Glomerular endothelial cell (primary cell): ENCODE measurements at places on chromosomes 7 and 10.

DNA sequence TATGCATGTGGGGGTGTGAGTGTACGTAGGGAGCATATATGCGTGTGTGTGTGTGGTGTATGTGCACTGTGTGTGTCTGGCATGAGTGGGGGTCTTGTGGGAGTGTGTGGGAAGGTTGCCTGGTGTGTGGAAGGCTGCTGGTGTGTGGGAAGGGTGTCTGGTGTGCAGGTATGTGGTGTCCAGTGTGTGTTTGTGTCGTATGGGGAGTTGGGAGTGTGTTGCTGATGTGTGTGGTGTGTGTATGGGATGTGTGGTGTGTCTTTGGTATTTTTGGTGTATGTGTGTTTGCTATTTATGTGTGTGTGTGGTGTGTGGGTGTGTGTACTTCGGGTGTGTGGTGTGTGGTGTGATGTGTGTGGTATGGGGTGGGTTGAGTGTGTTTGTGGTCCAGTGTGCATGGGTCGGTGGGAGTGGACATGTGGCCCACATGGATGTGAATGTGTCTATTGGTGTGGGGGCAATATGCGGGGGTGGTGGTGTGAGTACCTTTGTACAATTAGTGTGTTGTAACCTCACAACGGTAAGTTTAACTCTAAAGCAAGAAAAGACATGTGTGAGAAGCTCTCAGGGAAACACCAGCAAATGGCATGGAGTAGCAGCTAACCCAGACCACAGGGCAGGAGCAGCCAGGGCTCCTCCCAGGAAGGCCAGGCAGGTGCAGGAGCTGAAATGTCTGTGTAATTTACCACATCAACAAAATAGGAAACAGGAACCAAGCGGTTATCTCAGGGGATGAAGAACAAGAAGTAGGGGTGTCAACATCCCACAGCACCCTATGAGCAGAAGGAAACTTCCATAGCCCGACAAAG lies 11.9 kb downstream of the ANTXRL start:
- no peak for DNase-seq

DNA sequence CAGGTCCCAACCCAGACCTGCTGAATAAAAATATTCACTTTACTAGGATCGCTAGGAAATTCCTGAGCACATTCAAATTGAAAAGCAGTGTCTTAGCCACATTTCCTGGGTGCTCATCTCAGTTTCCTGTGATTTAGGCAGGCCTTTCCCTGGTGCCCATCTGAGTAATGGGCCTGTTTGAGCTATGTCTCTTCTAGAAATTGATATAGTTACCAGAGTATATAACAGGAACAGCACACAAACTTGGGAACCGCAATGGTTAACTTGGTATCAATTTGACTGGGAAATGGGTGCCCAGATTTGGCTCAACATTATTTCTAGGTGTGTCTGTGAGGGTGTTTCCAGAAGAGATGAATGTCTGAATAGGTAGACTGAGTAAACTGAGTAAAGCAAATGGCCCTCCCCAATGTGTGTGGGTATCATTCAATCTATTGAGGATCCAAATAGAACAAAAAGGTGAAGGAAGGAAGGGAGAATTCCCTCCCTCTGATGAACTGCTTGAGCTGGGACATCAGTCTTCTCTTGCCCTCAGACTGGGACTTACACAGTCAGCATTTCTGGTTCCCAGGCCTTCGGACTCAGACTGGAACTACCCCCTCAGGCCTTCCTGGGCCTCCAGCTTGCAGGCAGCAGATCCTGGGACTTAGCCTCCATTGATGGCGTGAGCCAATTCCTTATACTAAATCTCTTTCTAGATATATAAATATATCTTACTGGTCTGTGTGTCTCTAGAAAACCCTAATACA lies 99.1 kb downstream of the CCDC71L start:
- DNase-seq = no peak

GRCh38 chr7:94779861-94780260 lies 123.9 kb upstream of the SGCE start:
- DNase-seq = no peak

GRCh38 chr7:44922351-44922694 lies 37.0 kb upstream of the PURB start:
- no peak for DNase-seq

DNA sequence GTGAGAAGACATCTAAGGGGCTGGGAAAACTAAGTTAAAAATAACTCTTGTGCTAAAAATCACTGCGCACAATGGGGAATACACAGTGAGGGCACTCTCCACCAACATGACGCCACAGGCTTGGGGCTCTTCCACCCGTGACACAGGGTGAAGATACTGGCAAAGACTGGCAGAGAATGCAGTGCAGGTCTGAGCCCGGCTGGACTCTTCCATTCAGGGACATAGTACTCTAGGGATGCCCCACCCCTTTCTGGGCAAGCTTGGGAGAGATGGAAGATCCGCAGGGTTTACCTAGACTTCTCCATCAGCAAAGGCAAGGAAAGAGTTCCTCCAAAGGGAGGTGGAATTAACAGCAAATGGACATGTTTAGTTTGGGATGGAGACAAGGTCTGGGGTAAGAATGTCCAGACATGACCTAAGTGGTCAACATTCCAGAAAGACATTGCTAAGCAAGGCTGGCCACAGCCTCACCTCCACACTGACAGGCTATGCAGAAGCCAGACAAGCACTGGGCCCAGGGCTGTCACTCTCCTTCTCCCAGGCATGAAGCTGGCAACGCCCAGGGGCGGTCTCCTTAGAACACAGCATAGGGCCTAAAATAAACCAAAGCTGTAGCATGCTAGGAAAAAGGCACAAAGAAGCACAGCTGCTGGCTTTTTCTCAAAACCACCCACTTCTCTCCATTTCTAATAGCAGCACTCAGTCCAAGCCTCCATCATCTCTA lies 28.1 kb downstream of the XPNPEP1 start:
- DNase-seq = no peak

DNA sequence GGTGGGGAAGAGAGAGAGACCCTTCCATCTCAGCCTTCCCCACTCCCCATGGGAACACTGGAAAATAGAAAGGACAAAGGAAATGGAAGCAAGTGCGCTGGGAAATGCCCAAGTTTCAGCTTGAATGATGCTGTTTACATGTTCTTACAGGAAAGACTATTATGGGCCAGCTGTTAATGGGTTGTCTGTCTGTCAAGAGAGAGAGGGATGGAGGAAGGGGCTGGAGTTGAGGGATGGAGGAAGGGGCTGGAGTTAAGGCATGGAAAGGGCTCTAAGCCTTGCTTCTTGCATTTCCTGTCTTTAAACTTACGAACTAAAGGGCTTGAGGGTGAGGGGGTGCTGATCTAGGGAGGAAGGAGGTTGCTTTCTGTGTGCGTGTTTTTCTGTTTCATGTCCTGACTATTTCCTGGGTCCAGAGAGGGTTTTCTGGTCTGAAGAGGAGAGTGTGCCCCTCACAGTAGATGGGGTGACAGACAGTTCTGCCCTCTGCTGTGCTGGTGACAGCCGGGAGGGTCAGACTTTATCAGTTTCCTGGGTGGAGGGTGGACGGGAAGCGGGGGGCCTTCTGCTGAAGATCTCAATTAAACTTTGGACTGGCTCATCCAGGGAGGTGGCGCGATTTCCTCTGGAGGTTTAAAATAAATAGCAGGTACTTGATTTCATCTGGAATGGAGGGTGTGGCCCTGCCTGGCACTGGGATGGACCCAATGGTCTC lies 30.5 kb downstream of the GRK5 start:
- DNase-seq = no peak

- no peak for DNase-seq
Observed at GRCh38 chr7:1674161-1675035, 4.3 kb downstream of the ELFN1 start.

GRCh38 chr7:31340603-31341002 lies at the start of gene NEUROD6:
TSS of gene NEUROD6 (minus strand) at chr7:31340726. CDS start at chr7:31339268, 1,458 bp downstream.
- no peak for DNase-seq

DNA sequence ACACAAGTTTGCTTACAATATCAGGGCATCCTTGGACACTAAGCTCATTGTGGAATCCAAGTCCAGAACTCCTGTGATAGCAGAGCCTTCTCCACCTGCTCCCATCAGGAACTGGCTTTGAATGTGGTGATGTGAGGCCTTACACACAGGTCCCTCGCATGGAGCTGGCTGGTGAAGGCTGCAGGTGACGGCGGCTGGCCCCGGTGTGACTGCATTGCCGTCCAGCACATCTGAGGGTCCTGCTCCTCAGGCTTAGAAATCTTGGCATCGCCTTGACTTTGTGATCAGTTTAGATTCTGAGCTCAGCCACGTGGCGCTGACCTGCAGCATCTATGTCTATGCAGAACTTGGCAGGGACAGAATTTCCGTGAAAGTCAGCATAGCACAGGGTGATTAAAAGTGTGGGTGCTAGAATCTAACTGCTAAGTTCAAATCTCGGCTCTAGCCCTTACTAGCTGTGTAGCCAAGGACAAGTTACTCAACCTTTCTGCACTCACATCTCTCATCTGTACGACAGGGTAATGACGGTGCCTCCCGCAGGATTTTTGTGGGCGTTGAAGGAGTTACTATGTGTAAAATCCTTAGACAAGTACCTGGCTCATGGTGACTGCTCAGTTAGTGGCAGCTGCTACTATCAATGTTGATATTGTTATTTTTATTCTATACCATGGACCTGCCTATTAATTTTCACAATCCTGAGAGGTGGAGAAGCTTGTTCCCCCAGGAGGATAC lies 26.6 kb downstream of the HKDC1 start:
- DNase-seq = no peak

- DNase-seq = no peak
Observed at GRCh38 chr10:74078037-74078436, 72.6 kb downstream of the AP3M1 start.

- DNase-seq = no peak
Observed at GRCh38 chr10:118321724-118322575, 20.2 kb downstream of the FAM204A start.

DNA sequence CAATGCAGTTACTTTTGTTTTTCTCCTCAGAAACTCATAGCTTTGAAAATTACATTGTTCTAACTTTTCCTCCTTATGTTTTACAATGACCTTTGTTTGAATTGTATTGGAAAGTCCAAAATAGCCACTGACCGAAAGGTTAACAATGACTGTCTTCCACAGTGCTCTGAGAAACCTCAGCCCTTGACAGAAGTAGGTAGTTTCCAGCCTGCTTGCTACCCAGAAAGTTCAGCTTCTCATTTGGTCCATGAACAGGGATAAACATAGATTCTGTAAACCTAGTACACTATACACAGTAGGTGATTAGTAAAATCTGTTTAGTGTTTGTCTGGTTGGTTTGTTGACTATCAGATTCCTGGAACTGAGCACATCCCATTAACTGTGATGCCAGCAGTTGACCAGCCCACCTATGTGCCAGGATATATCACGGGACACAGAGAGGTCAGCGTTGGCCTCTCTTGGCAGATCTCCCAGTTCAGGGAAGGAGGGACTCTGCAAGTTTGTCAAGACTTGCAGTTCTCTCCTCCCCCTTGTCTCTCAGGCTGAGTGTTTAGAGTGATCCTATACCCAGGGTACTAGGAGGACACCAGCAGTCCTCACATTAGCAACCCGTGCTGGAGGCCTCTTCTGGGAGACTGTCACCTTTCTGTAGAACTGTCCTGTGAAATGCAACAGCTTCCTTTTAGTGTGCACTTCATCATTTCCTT lies 297.6 kb downstream of the ARHGAP12 start:
- no peak for DNase-seq

DNA sequence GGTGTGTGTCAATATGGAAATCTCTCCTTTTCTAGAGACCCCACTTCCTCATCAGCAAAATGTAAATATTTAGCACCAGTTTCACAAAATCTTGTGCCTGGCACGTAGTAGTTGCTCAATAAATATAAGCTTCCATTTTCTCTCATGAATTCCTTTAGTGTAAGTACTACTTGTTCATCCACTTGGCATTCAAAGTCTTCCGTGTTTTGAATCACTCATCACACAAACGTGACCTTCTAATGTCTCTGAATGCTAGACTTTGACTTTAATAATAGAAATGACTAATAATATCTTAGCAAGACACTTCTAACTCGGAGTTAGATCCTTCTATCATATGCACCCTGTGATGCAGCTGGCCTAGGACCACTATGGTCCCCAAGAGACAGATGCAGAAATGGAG lies 168.7 kb upstream of the ZNF32 start:
- DNase-seq = no peak

- DNase-seq = no peak
Observed at GRCh38 chr7:153190452-153190851, 430.9 kb downstream of the ACTR3B start.

GRCh38 chr7:108051454-108051853 lies 48.5 kb upstream of the LAMB1 start:
- no peak for DNase-seq

GRCh38 chr7:105209870-105210269 lies 178.9 kb downstream of the SRPK2 start:
- no peak for DNase-seq

- DNase-seq = no peak
Observed at GRCh38 chr7:75962607-75963380, 31.6 kb downstream of the TMEM120A start.

- no peak for DNase-seq
Observed at GRCh38 chr7:17668122-17668521, 272.2 kb downstream of the SNX13 start.

DNA sequence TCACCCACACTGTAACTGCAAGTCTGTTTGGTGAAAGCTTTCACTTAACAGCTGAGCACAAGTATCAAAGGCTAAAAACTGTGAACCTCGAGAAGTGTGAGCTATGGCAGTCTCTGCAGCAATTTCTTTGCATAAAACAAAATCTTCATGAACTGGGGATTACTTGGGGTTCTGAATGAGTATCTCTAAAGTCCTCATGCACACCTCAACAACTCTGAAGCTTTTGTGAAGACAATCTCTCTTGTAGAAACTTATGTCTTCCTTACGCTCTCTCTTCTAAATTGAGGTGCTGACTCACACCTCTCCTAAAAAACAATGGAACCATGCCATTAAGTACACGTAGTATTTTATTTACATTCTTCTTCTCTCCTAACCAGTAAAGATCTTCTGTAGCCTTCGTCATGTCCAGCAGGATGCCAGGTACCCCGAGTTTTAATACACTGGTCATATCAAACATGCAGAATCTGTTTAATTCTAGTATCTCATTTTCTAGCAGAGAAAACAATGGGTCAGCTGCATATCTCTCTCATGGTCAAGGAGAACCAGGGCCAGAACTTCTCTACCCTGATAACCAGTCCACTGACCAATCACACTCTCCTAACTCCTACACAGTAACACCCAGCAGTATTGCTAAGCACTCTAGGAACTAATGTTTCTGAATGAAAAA lies 76.9 kb downstream of the UBE2H start:
- DNase-seq = no peak

DNA sequence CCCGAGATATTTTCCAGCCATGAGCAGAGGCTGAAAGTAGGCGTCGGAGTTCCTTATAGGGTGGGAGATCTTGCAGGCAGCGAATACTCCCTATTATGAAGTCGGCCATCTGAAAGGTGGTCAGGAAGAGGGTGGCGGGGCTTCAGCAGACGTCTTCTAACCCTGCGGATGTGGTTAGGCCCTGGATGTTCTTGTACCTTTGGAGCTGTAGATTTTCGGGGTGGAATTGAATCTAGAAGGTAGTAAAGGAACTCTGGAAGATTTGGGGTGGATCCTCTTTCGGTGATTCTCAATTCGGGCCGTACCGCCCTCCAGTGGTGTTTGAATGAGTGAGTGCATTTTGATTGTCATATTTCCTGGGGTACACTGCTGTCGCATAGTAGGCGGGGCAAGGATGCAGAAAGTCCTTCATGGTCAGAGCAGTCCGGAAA lies 635 bp downstream of the NUP205 start:
- peak; percentile 10 for DNase-seq

- DNase-seq = no peak
Observed at GRCh38 chr7:138729444-138729843, 28.3 kb upstream of the SVOPL start.
